Cerebellar nuclear complex (tissue), 1 donor: ENCODE measurements at places on chromosomes 6 and 20.

- no peak for DNase-seq
Observed at GRCh38 chr20:64091340-64091739, 7.1 kb upstream of the LKAAEAR1 start.

- DNase-seq: no peak
Observed at GRCh38 chr6:128768187-128768586, 114.8 kb upstream of the LAMA2 start.

DNA sequence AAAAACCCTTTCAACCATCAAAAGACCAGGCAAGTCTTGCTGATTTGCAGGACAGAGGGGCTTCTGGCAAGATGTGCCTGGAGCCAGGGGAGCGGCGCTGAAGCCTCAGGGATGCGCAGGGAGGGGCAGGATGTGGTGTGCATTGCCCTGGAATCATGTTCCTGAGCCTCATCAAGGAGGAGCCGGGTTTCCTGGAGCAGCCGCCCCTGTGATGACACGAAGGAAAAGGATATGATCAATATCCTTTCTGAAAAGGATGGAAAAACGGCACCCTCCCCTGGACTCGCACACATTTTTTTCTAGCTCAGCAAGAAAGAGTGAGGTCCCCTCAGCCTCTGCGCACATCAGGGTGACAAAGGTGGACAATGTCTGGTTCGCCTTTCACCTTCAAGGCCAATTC lies 173.1 kb upstream of the SSTR4 start:
- DNase-seq: no peak

GRCh38 chr6:75842191-75842590 lies 93.2 kb downstream of the MYO6 start:
- DNase-seq: no peak

GRCh38 chr20:49891476-49892110 lies 23.7 kb downstream of the SPATA2 start:
- DNase-seq: no peak

- no peak for DNase-seq
Observed at GRCh38 chr6:77466451-77467437, 3.5 kb upstream of the HTR1B start.

DNA sequence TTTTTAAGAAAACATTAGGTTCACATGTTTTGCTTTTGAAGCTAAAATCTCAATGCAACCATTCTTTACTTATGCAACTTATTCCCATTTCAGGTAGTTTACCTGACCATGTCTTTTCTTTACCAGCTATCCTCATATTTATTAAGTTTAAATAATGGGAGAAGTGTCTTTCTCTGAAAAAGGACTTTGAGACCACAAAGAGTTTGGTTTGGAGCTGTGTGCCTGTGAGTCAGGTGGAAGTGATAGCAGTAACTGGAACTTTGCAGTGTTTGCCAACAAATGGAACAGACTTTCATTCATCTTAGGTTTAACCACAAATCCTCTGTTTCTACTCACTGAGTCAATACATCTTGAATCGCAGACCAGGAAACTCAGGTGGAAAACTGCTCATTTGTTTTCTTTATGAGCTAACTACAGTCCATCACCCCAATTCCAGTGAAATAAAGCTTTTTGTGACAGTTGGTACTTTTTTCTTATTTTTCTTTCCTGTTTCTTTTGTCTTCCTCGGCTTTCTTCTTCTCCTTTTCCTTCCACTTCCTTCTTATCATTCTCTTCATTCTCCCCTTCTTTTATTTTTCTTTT lies 148.3 kb upstream of the RIN2 start:
- no peak for DNase-seq
